Activated CD8-positive, alpha-beta memory T cell treated with anti-CD3 and anti-CD28 coated beads, Interleukin-2, amount 10 ng/mL, durations not matched to agents 7 days and 5 days (primary cell): ENCODE measurements at places on chromosomes 12 and 14.
A peak's percentile ranks its signal among the peaks of the same experiment; 100 is the strongest.

GRCh38 chr12:44654646-44655639 lies 221.2 kb downstream of the NELL2 start:
- no peak overlapping the region for H3K4me3 ChIP-seq
- peaks cover 12% of the 10 kb centered on the region for H3K4me1 ChIP-seq
- DNase-seq = no peak

- H3K27me3 ChIP-seq = peaks cover 41% of the 10 kb centered on the region
- no peaks in the 10 kb centered on the region for H3K36me3 ChIP-seq
- H3K4me1 ChIP-seq = peaks cover 2% of the 10 kb centered on the region
- no peak for DNase-seq
Measured at GRCh38 chr14:100587086-100587762, at the start of gene BEGAIN. BEGAIN (minus strand) TSS chr14:100587417; CDS start chr14:100587290, 127 bp downstream.

GRCh38 chr12:75086091-75087038 lies 123.3 kb downstream of the KCNC2 start:
- H3K4me1 ChIP-seq = peaks cover 7% of the 10 kb centered on the region
- no peak for DNase-seq
- H3K27ac ChIP-seq = no peak overlapping the region

DNA sequence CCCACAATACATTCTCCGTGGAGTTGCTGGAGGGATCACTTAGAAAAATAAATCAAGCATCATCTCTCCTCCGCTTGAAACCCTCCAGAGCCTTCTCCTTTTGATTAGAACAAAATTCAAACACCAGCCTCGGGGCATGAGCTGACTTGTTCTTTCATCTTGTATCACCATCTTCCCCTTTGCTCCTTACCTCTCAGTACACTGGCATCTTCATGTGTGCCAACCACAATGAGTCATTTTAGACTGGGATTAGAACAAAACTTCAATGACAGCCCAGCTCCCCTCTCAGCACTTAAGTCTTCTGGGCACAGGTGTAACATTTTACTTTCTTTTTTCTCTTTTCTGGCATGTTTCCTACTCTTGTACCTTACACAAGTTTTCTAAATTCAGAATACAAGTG lies 1159.2 kb upstream of the TMEM132C start:
- H3K4me3 ChIP-seq = no peak overlapping the region
- peaks cover 24% of the 10 kb centered on the region for H3K27me3 ChIP-seq
- H3K4me1 ChIP-seq = peaks cover 3% of the 10 kb centered on the region

- peak overlapping the region; percentile 93 for H3K4me3 ChIP-seq
- H3K36me3 ChIP-seq = peaks cover 57% of the 10 kb centered on the region
- no peak for DNase-seq
- no peaks in the 10 kb centered on the region for H3K27me3 ChIP-seq
Measured at GRCh38 chr12:89348894-89349699, 3.2 kb downstream of the DUSP6 start.

DNA sequence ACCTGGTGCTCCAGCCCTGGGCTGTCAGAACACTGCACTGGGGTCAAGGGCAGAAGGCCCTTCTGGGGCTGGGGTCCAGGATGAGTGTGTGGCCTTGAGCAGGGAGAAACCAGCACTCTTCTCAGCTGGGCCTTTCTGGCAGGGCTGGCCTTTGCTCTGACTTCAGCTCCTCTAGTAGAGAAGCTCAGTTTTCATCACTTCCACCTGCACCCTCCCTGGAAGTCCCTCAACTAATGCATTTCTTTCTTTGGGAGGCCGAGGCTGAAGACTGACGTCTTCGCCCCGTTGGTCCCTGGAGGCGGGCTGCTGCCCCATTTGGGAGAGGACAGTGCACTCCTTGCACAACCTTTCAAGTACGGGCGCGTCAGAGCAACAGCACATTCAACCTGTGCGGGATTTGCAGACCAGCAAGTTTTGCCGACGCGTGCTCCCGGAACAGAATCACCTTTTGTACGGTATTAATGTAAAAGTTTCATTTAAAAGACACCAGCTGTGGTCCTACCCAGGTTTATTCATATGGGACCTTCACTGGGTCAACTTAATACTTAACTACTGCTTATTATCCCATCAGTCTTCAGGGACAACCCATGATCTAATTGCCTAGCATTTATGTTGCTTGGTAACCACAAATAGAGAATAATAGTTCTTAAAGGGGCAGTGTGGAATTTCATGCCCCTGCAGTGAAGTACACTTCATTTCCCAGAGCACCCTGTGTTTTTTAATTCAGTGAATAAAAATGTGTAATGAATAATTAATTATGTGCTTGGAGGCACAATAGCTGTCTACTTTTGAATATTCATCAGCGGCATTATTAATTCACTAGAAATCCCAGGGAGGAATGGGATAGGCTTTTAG lies 134.8 kb upstream of the VRK1 start:
- DNase-seq = no peak
- H3K36me3 ChIP-seq = no peaks in the 10 kb centered on the region
- H3K4me3 ChIP-seq = no peak overlapping the region
- no peak overlapping the region for H3K27ac ChIP-seq
- no peaks in the 10 kb centered on the region for H3K4me1 ChIP-seq
- peaks cover 54% of the 10 kb centered on the region for H3K27me3 ChIP-seq
